EH (cell line): ENCODE measurements at places on chromosomes 11 and 22.

DNA sequence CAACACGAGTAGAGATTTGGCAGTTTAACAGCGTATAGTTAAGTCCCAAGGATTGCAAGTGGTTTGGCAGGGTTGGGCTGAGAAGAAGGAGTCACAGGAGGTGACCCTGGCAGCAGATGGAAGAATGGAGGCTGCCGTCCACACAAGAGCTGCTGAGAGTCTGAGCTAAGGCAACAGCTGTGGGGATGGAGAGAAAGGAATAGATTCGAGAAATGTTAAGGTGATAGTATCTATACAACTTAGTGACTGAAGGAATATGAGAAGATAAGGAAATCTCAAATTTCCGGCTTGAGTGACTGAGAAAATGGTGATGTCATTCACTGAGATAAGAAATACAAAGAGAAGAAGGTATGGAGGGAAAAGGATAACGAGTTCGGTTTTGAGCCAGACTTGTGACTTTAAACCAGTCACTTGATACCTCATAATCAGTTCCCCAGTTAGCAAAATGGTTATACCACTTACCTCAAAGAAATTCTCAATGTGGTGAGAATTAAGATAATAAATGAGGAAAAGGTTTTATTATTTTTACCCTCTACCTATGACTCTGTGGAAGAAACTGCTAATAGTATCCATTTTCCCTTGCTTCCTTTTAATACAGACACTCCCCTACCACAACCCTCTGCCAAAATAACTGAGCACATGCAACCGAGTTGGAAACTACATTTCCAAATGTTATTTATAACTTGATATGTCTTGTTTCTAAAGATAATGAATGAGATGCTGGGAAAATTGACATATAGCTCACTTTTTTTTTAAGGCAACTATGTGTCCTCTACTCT, 30.7 kb downstream of the FAM168A start:
- no peak for DNase-seq

GRCh38 chr22:25702571-25703167, 39.3 kb upstream of the MYO18B start:
- DNase-seq = no peak

DNA sequence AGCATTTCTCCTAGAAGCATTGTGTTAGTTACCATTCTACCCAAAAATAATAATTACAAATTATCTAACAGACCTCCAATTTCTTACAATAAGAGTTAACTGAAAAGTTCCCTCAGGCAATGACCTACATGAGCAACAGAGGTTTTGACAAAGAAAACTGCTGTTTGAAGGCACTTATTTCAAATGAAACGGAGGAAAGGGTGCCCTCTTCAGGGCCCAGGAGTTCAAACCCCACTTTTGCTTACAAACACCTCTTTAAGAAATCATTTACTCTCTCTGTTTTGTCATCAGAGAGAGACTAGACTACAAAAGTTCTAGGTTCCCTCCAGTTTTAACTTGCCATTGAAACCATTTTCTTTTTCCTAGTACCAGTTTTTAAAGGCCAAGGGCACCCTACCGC, 56.7 kb downstream of the AMBRA1 start:
- peak; percentile 14 for DNase-seq

- peak; percentile 47 for DNase-seq
Measured at GRCh38 chr11:10305964-10306918, 1.4 kb downstream of the ADM start.

DNA sequence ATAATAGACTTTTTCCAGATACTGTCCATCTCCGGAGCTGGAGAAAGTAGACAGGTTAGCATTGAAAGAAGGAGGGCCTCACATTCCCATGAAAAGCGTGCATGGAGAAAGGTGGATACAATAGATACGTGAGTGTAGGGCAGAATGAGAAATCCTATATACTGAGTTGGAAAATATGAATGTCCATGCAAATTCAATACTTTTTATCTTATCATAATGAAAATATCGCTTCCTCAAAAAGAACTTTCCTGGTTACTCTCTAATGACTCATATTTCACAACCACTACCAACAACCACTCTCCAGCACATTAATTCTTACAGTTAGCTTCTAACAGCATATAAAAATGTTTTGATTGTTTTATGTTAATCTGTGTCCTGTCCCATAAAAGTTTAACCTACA, 22.0 kb upstream of the MS4A6A start:
- DNase-seq = no peak

DNA sequence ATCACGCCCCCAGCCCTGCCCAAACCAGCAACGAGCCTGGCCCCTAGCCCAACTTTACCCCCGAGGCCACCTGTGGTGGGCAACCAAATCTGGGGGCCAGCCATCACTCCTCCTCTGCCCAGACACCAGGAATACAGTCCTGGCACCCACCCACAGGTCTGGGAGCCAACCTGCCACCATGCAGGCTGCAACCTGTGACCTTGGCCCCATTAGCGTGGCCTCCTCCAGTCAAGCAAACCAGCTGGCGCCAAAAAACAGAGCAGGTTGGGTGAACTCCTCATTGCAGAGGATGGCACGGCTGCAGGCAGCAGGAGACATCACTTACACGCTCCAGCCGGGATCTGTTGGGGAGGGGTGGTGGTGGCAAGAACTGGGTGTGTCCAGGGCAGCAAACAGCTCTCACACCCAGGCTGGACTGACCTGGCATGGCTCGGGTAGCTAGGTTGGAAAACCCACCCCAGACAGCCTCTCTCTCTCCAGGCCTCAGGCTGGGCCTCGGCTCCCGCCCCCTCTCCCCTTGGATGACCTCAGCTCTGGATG, 65.5 kb upstream of the TCF20 start:
- no peak for DNase-seq

DNA sequence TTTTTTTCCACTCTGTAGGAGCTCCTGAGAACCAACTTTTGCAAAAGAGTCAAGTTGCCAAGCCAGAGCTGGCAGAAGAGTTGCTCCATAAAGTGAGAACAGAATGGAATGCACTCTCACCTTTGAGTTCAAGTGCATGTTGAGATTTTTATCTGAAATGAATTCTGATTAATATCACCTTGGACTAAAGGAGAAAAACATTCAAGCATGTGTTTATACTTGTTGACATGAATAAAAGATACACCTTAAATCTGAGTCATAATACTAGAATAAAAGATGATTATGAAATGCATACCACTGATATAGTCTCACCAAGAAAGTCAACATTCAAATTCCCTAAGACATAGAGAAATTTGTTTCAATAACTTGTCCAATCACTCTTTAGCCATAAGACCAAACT, 37.8 kb downstream of the ARL14EP start:
- no peak for DNase-seq

DNA sequence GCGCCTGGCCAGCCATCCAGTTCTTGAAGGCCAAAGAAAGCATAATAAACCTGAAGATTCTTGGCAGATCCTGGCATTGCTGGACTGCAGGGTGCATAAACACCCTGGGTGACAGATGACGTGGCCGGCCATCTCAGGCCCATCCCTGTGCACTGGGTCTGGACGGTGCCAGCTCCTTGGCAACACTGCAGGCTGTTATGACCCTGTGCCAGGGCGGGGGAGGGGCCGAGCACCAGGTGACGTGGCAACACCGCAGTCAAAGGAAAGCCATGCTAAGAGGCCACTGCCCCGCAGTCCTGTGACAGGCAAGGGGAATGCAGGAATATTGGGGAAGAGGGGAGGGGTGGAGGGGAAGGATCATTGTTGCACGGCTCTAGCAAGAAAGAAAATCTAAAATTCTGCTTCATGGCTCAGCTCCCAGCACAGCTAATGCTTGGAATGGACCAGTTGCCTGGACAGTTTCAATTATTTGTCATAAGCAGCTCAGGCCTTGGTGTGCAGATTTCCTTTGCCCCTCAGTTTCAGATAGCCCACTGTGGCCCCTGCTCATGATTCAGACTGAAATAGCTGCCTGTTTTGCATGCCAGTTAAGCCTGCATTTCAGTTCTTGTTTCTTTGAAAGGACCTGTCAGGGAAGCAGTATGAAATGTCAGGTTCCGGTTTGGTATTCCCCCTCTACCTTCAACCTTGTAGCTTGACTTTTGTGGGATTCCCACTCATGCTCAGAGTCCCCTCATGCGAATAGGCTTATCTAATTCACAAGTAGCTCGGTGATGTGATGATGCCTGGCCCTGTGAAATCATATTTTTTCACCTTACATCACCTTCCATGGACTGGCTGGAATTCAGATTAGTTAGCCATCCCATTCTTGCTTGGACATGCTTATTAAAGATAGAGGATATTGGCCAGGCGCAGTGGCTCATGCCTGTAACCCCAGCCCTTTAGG, 29.7 kb upstream of the DDX6 start:
- DNase-seq = no peak

- no peak for DNase-seq
Measured at GRCh38 chr11:47139878-47140277, 36.8 kb downstream of the ARFGAP2 start.

GRCh38 chr11:2515401-2516275, 70.8 kb downstream of the KCNQ1 start:
- no peak for DNase-seq

DNA sequence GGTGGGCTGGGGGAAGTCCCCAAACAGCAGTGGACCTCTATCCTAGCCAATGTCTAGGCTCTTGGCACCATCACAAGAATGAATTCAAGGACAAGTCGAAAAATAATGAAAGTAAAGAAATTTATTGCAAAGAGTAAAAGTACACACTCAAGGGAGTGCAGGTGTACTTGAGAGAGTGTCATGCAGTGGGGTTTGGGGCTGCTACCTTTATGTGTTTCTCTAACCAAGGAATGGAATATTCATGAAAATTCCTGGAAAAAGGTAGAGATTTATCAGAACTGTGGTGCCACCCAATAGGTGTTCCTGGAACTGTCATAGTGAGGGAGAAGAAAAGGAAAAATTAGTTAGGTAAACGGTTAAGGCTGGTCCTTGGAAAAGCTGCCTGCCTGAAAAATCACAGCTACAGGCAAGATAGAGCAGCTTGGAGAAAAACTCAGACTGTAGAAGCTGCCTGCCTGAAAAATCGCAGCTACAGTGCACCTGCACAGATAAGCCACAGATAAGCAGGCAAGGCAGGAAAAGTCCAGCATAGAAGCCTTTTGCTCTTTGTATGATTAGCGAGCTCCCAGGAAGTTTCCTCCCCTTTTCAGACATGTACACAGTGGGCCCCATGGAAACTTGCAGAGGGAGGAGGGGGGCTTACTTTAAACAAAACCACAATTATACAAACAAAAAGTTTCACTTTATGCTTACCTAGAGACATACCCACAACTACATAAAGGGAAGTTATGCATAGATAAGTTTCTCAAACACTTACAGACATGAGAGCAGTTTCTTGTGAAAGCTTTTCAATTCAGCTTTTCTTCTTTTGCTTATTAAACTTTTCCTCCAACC, 71.4 kb upstream of the B3GNT6 start:
- DNase-seq = no peak

GRCh38 chr11:106322106-106322505, 244.6 kb downstream of the AASDHPPT start:
- no peak for DNase-seq

DNA sequence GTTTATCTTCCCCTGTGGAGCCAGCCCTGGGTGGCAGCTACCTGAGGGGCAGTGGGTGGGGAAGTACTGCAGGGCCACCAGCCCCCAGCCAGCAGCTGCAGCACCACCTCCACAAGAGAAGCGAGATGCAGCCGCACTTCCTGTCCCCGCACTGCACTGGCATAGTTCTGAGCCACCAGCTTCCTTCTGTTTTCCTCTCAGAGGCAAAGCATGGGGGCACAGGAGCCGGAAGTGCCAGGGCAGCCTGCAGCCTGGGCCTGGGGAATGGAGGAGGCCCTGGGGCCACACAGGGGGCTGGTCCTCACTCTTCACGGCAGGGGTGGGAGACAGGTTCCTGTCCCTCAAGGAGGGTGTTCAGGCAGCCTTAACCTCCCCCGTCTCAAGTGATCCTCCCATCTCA, 11.9 kb upstream of the SH3BP1 start:
- no peak for DNase-seq

- DNase-seq = no peak
Measured at GRCh38 chr11:2803186-2804091, 82.1 kb downstream of the CDKN1C start.

- DNase-seq = peak; percentile 31
Measured at GRCh38 chr11:108596701-108597100, 3.1 kb upstream of the EXPH5 start.

DNA sequence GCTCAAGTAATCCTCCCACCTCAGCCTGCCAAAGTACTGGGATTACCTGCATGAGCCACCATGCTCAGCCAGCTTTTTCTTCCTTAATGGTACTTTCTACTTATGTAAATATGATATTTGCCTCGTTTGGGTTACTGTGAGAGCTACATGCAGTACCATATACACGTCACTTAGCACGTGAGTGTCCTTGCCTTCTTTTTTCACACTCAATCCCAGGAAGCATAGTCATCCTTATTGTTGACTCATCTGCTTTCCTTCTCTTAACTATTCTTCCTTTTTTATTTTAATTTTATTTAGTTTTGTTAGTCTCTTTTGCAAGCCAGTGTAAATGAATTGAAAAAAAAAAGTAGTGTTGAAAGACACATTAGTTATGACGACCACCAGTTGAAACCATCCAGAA, 205.9 kb downstream of the HIPK3 start:
- peak; percentile 52 for DNase-seq

DNA sequence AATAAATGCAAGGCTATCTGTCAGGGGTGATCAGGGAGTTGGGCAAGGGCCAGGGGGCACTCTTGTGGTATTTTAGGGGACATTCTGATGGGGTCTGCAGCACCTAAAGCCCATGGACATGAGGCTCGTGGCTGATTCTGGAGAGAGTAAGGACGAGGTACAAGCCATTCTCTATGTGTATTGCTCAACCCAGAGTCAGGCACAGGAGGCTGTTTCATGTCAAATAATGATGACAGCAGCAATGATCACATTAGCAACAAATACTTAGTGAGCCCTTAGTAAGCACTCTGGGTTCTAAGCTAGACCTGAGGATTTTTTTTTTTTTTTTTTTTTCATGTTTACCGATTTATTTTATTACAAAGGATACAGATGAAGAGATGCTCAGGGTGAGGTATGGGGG, 83.5 kb upstream of the THY1 start:
- no peak for DNase-seq
